GM12878 (cell line): ENCODE measurements at places on chromosomes 4 and X. TPM values are rescaled to one million over a fixed set of nuclear protein-coding genes. Genes with fewer than 3 reads are reported as not detected.

DNA sequence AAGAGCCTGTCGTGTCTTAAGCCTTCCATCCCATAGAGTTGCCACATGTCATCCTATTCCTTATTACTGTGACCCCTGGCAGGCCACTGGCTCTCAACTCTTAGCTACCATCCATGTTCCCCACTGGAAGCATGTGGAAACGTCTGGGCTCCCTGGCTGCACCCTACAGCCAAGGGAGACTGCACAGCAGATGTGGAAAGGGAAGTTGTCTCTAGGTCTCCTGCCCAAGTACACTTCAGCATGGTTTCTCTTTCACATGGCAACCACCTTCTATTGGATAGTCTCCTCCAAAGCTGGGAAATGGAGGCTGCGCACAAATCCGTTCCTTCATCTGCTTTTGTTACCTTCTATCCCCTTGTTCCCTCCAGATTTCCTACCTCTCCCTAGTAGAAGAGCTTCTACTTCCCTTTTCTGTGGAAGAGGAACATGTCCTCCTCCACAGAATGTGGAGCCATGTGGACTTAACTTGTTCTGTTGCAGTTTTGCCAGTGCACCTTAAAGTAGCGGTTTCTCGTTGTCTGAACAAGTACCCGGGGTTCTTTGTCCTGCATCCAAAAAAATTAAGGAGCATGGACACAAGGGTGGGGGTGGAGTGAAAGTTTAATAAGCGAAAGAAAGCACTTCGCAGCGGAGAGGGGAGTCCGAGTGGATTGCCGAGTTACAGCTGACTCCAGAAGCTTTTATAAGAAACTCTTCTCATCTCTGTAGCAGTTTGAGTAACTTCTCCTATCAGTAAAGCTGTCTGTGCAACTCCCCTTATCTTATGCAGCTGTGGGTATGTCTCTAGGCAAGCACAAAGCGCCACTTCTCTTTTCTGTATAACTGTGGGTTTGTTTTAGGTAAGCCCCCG is 52.5 kb downstream of the HMGB2 start:
- no peak for DNase-seq

- no peak for DNase-seq
Measured at GRCh38 chr4:173498023-173498422, 32.0 kb downstream of the HAND2 start.

DNA sequence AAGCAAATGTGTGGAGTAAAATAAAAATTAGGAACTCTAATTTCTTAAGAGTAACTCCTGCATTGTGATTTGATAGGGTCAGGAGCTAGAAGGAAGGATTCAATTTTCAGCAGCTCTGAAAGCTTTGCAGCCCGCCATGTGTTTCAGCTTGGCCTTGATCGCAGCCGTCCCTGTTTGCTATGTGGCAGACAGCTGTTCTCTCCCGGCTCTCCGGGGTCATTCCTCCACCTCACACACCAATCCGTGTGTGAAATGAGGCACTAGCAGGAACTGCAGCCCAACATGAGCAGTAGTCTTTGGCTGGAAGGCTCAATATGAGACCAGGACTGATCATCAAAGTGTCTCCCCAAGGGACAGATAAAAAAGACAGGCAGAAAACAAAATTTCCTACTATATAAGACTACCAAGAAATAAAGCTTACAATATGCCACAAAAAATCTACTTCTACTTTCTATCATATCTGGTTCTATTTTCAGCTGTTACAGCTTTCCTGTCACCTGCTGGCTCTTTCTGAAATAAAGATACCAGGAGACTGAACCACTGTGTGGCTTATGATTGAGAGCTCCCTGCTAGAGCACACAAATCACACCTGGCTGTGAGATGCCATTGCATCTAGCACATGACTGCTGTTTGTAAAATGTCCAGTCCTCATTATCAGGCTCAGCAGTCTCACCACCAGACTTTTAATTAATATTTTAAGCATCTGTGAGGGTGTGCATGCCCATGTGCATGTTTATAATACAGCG is 44.1 kb upstream of the SEC24B start:
- peak; percentile 23 for DNase-seq

GRCh38 chrX:103253608-103254007 is 1.3 kb downstream of the TCEAL8 start:
- DNase-seq = no peak

- DNase-seq = no peak
Measured at GRCh38 chr4:37693450-37694190, 7.4 kb upstream of the RELL1 start.

DNA sequence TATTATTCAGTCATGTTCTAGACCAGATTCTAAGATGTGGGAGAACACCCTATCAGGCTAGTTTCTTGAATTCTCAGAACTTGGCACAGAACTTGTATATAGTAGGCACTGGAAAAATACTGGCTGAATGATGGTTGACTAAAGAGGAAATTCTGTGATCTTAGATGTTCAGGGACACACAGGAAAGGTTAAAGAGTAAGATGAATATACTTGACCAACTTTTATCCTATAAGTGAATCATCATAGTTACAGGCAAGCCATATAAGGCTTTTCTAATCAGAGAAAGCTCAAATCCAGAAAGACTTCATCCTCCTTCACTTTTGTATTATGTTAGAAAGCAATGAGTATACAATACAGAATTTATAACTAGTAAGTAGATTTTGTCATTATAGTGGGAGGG is 53.8 kb downstream of the SEPTIN11 start:
- DNase-seq = no peak

DNA sequence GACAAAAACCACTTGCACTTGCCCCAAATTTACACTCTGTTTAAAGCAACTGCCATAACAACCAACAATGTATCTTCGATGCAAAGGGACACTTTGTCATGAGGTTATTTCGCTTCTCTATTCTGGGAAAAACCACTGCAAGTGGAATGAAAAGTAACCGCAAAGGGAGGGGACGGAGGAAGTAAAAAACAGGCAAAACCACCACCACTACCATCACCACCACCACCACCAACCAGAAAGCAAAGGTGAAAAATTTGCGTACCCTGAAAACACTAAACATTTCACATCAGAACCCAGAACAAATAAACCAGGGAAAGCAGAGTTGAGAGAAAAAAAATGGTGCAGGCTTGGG is 1.2 kb upstream of the N4BP2 start:
- DNase-seq = peak; percentile 40

- no peak for DNase-seq
Measured at GRCh38 chrX:71976753-71977152, 66.1 kb downstream of the NHSL2 start.

GRCh38 chr4:139171876-139172691 is 4.9 kb downstream of the ELF2 start:
- no peak for DNase-seq

- no peak for DNase-seq
Measured at GRCh38 chr4:95591278-95591677, 42.5 kb upstream of the UNC5C start.

DNA sequence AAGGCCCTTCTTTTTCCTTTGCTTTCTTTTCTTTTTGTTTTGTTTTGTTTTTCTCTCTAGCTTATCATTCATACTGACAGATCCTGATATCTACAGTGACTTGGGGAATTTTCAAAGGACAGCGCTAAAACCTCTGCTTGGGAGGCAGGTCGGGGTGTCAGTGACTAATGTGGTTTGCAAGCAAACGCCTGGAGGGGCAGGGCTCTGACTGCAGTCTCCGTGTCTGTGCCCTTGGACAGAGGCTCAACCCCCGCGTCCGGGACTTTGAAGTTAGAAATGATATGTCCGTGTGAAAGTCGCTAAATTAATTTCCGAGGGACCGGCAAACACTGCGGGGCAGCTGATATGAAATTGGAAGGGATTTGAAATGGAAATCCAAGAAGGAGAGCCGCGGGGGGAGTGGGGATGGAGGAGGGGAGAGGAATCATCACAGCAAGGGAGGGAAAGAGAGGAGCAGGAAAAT is 312.4 kb downstream of the DHRSX start:
- no peak for DNase-seq

GRCh38 chr4:91325495-91325894 is 978.3 kb upstream of the GRID2 start:
- DNase-seq = no peak

GRCh38 chr4:159979351-159979750 is 876.5 kb downstream of the RAPGEF2 start:
- no peak for DNase-seq

GRCh38 chr4:184934961-184935360 is 83.3 kb upstream of the HELT start:
- no peak for DNase-seq

DNA sequence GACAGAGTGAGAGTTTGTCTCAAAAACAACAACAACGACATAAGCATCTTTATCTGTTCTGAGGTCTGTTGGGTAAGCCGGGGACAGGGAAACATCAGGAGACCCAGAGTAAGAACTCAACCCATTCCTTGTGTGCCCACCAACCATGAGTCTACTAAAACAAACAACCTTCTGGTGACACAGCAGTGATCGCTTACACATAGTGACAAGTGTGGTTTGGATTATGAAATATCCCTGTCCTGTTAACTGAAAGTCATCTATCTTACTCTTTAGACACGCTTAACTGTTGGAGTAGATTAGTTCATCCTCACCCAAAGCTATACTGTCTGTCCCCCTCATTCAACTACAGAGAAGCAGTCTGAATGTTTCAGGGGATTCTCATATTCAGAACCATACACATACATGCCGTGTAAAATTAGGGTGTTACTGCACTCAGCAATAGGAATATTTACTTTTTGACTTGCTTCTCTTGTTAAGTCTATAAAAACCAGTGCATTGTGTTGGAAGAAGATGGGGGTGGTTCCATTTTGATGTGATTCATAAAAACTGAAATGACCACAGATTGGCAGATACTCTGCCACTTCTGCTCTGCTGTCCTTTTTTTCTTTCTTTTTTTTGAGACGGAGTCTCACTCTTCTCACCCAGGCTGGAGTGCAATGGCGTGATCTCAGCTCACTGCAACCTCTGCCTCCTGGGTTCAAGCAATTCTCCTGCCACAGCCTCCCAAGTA is 27.4 kb downstream of the PHKA2 start:
- DNase-seq = no peak

DNA sequence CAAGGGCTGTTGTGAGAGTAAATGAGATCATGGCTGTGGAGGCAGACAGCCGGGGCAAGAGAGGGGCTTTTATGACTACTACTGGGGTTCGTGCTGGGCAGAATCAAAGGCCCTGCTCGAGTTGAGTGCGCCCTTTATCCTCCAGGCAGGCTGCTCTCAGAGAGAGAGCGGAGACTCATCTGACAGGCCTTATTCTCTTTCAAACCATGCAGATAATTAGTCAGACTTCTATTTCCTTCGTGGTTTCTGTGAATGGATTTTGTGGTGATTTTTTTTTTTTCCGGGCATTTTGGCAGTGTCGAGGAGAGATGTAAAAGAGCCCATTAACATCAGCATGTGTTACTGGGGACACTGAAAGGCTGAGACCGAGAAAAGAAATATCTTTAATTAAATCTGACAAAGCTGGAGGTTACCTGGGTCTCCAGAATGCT is 73.6 kb downstream of the MED28 start:
- no peak for DNase-seq

DNA sequence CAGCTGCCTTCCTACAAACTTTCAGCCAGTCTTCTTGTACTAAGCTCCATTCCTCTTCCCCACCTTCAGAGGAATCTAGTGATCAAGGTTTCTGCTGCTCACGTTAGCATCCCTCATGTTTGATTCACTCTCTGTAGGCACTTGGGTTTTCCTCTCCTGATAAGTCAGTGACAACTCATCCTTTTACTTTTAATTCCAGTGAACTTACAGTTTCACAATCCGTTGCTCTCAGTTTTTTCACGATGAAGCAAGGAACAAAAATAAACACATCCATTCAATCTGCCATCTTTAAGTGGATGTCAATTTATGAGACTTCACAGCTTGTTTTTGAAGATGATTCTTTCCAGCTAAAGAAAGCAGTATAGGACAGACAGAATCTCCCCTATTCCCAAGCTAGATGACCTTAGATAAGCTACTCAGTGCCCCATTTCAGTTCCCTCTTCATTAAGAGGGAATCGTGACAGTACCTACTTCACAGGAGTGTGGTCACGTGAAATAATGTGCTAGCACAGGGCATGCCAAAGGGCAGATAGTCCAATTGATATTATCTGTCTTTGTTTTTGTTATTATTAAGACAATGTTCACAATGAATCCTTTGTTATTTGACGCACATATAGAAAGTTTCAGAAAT is 234.3 kb downstream of the PALLD start:
- DNase-seq = no peak

DNA sequence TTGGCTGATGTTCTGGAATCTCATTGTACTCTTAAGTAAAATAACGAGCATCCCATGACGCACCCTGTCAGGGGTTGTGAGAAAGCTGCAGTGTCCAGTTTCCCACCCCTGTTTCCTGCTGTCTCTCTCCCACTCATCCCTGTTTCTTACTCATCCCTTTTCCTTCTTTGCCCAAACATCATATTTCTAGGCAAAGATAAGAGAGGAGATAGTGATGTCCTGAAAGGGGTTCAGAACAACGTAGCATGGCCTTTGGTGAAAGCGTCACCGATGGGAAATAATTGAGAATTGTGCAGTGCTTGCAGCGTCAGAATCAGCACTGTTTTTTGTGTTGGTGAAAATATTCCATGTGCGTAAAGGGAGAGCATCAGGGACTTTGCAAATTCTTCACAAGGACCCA is 23.5 kb upstream of the TMEM165 start:
- no peak for DNase-seq

DNA sequence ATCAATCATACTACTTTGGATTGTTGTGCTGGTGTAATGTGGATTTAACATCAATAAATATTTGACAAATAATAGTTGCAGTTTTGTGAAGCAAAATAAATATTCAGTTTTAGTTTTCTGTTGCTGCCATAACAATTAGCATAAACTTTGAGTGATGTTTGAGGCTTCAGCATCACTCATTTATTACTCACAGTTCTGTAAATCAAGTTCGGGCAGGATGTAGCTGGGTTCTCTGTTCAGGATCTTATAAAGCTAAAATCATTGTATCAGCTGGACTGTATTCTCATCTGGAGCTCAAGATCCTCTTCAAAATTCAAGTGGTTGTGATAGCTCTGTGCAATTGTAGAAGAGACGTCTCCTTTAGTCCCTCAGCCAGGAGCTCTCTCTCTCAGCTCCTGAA is 81.7 kb downstream of the CBR4 start:
- DNase-seq = no peak

The IL13RA2 gene
- not detected in 2 replicates for total RNA-seq

The UGT8 gene
- 0.43 and 0.82 TPM in 2 replicates for total RNA-seq

The SPANXN4 gene
- not detected in 2 replicates for total RNA-seq

The TLR1 gene
- 22.4 and 22.9 TPM in 2 replicates for total RNA-seq

The RAB39B gene
- total RNA-seq = 6.5 and 7.6 TPM in 2 replicates

The GSX2 gene
- 0.32 and 0.54 TPM in 2 replicates for total RNA-seq

The CFI gene
- 0.28 and 0.32 TPM in 2 replicates for total RNA-seq

The SPATA4 gene
- not detected in 2 replicates for total RNA-seq

The PDHA1 gene
- 217 and 232 TPM in 2 replicates for total RNA-seq

The FNIP2 gene
- total RNA-seq = 0.32 and 0.38 TPM in 2 replicates
